ENCODE measurements at places on chromosomes 3 and 15. TPM values are rescaled to one million over a fixed set of nuclear protein-coding genes. Genes with fewer than 3 reads are reported as not detected.

CCR5 gene
- total RNA-seq, result 0.47 TPM

FSIP1 gene
- 1.2 TPM for total RNA-seq

MEGF11 gene
- total RNA-seq, result 1.8 TPM

HTR3E gene
- total RNA-seq, result not detected
